ENCODE measurements at places on chromosomes 16 and 17. TPM values are rescaled to one million over a fixed set of nuclear protein-coding genes. Genes with fewer than 3 reads are reported as not detected.

- no peak for DNase-seq
Measured at GRCh38 chr17:28577466-28577824, 750 bp upstream of the ALDOC start.

DNA sequence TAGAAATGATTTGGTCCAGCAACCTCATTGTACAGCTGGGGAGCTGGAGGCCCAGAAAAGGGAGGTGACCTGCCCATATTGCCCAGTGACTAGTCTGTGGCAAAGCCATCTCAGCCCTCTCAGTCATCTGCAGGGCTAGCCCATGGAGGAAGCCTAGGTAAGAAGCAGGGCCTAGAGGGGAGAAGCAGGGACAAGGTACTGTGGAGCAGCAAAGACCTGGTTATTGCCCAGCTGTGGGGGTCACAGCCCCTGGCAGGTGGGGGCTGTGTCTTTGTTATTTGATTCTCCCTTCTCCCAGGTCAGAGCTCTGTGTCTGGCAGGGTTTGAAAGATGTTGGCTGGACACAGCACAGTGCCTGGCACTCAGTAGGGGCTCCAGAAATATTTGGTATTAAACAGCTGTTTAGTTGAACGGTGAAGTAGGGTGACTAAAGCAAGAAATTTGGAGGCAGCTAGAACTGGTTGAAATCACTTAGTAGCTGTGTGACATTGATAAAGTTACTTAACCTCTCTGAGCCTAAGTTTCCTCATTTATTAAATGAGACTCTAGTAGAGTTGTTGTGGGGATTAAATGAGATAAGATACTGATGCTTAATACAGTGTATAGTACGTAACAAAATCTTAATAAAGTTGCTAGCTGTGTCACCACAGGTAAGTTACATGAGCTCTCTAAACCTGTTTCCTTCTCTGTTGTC lies 17.3 kb downstream of the CCR7 start:
- DNase-seq: no peak

DNA sequence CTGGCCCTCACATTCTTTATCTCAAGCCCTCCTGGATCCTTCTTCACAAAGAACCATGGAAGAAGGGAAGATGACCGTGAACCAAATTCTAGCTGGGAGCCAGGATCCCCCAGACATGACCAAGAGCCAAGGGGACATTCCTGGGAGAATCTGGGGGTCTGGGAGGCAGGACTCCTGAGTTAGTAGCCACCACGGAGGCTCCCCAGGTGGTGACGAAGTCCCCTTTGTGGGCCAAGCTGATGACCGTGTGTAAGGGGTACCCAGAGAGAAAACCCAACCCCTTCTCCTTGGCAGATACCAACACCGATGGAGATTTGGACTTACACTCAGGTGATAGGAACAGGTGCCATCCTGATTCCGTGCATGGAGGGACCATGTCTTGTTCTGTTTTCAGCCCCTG lies 6.8 kb upstream of the GFAP start:
- no peak for DNase-seq

- DNase-seq: peak; percentile 12
Measured at GRCh38 chr16:17205279-17206211, 265.2 kb downstream of the XYLT1 start.

- DNase-seq: no peak
Measured at GRCh38 chr17:47304186-47304585, 19.6 kb upstream of the EFCAB13 start.

DNA sequence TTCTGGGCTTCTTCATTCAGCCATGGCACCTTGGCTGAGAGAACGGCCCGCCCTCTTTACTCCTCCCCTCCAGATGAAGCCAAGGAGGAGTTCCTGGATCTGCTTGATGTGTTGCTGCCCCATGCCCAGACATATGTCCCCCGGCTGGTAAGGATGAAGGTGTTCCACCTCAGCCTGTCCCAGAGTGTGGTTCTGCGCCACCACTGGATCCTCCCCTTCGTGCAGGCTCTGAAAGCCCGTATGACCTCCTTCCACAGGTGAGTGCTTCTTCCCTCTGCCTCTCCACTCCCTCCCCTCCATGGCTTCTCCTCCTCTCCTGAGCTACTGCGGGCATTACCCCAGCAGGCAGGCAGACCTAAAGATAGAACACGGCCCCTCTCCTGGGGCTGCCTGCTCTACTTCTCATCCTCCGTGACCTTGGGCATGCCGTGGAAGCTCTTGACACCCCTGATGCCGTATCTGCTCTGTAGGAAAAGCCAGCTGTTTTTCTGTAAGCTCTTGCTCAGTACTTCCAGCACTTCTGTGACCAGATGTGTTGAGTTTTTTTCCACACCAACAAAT lies 8.7 kb downstream of the USB1 start:
- DNase-seq: no peak

GRCh38 chr16:69939821-69940585 lies 11.1 kb upstream of the CLEC18A start:
- no peak for DNase-seq

DNA sequence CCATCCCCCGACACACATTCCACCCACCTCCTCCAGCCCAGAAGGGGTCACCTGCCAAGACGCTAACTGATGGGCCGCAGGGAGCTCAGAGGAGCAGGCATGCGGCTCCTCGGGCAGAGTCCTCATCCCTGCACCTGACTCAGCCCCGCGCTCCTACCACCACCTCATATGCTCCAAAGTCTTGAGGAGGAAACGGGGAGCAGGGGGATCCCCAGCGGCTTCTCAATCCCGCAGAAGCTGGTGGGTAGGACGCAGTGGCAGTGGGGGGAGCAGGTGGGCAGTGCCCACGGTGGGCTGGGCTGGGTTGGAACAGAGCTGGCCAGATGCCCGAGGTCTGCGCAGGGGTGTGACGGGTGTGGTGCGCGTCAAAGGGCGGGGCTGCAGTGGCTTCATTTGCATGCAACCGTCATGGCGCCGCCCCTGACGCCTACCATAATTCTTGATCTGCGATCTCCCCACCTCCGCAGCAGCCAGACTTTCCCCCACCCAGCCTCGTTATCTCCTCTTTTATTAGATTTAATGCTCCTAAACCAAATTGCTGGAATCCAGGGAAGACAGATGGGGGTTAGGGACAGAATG lies 39.0 kb upstream of the EMP2 start:
- peak; percentile 64 for DNase-seq

DNA sequence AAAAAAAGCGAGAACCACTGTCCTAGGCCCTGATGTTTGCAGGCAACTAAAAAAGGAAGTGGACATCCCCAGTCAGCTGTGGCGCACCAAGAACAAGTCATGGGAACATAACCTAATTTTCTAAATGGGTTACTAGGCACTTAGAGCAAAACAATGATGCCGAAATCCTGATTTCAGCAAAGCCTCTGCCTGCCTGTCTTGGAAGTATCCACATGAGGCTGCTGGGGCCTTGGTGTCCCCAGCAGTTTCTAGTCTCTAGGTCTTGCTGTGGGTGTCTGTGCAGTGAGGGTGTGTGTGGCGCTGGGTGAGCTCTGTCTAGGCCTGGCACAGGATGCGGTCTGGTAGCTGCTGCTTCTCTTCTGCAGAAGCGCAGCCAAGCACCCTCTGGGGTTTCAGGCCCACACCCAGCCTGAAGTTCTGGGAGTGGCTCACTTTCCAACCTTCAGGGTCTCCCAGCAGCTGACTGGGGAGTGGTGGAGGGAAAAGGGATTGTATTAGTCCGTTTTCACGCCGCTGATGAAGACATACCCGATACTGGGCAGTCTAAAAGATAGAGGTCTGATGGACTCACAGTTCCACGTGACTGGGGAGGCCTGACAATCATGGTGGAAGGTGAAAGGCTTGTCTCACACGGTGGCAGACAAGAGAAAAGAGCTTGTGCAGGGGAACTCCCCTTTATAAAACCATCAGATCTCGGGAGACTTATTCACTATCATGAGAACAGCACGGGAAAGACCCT lies 21.1 kb downstream of the STH start:
- no peak for DNase-seq

GRCh38 chr16:75139498-75139897 lies 8.8 kb upstream of the ZFP1 start:
- no peak for DNase-seq

DNA sequence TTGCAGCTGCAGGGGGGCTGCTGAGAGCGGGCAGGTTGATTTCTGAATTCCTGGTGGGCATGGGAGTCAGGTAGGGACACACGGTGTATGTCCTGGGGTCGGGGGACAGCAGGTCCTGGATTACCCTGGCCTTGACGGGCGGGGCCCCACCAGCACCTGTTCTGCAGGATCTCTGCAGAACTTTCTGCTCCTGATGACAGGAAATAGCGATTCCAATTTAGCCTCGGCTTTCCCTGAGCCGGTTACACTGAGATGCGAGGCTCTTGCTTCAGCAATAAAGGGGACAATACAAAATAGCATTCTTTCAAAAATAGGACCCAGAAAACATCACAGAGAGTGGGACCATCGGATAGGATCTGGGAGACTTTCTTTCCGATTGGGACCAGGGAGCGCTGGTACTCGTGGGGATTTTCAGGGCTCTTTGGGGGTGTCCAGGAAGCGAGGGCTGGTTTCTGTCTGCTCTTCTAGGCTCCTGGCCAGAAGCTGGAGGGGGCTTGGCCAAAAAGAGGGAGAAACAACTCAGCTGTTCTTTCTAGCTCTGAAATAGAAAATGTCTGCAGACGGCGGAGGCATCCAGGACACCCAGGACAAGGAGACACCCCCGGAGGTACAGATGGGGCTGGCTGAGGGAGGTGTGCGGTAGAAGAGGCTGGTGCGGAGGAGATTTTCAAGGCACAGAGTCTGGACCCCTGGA lies 642 bp downstream of the ZNF205 start:
- no peak for DNase-seq

DNA sequence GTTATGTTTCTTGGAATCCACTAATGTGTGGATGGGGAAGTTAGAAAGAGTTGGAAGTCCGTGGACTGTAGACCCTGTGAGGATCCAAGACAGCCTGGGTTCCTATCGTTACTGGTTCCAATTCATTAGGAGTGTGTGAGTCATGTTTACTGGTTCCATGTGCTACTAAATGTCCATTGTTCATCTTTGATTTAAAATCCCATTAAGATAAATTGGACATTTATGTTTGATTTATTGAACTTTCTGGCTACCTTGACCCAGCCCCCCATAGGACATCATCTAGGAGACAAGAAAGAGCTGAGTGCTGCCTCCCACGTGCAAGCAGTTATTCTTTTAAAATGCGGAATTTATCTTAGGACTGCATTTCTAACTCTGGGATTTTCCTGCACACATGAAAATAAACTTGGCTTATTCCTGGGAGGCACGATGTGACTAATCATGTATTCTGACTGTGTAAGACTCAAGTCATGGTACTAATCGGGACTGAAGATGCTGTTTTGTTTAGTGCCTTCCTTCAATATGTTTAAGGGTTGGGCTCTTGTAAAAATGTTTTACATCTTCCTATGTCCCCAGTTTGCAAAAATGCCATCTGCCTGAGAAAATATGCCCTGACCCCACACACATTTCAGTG lies 53.4 kb downstream of the RGS9 start:
- DNase-seq: no peak

GRCh38 chr17:79272666-79273219 lies 198.1 kb downstream of the ENGASE start:
- DNase-seq: no peak

- DNase-seq: peak; percentile 64
Measured at GRCh38 chr17:1769822-1770477, 8.1 kb downstream of the SERPINF1 start.

DNA sequence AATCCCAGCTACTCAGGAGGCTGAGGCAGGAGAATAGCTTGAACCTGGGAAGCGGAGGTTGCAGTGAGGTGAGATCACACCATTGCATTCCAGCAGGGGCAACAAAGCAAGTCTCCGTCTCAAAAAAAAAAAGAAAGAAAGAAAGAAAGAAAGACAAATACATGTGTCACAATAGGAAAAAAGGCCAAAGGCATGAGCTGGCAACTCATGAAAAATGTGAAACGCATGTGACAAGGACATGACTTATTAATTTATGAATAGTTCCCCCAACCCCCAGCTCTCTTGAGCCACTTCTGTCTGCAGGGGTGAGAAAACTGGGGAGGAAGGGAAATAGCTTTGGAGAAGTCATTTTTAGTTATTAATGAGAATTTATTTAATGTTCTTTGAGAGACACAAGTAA lies 120.6 kb downstream of the AIPL1 start:
- no peak for DNase-seq

DNA sequence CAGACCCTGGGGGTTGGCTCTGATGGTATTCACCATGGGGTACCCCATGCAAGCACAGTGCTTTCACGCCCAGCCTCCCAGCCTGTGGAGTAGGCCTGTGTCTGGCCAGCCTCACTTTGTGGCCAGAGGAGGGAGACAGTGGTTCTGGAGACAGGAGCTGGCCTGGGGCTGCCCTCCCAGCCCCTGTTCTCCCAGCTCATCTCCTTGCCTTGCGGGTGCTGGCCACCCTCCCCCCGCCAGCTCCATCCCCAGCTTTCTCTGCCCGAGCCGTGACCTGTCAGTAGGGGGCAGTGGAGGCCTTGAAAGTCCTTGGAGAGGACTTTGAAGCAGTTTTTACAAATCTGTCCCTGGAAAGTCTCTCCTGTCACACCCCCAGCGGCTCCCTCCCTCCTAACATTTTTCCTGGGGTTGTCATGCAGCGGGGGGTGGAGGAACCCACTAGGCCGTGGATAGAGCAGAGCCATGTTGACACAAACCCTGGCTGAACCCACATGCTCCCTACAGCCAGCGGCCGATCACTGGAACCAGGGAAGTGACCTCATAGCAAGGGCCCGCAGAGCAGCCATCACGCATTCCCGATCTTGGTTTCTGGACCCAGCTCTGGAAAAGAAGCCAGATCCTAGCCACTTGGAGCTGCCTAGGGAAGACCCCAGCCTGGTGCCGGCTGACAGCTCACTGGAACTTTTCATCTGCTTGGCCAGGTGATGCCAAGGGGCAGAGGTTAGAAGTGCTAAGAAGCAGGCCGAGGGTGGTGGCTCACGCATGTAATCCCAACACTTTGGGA lies 289.4 kb downstream of the SEC14L1 start:
- DNase-seq: peak; percentile 84

- DNase-seq: no peak
Measured at GRCh38 chr16:12011565-12011964, 35.0 kb downstream of the SNX29 start.

DNA sequence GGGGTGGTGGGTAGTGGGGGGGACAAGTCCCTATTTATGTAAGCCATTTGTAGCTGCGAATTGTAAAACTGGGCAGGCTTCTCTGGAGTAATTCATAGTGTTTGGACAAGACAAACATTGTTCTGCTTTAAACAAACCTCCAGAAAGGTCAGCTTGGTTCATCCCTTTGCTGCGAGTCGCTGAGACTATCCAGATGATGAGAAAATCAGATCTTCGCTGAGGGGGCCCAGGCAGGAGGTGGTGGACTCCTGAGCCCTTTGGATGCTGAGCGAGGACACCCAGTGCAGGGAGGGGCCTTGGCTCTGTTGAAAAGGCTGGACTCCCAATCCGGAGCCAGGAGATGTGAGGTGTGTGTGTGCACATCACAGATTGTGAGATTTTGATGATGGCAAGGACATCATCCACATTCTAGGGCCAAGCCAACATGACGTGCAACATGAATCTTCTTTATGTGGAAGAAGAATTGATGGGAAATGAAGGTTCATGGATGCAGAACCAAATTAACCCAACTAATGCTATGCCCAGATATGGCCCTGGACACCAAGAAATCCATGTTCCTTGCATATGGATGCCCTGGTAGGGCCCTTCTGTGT lies 15.0 kb upstream of the NTN1 start:
- DNase-seq: no peak

- no peak for DNase-seq
Measured at GRCh38 chr17:31811101-31811500, 47.9 kb downstream of the COPRS start.

The OR4D1 gene
- polyA plus RNA-seq: 0.01 TPM

The RNU2-1 gene
- polyA plus RNA-seq: not detected

The OMG gene
- 1.0 TPM for polyA plus RNA-seq

The IRX6 gene
- not detected for polyA plus RNA-seq

The DNASE1 gene
- 170 TPM for polyA plus RNA-seq

The C16orf96 gene
- polyA plus RNA-seq: 0.18 TPM

The SPNS3 gene
- polyA plus RNA-seq: 9.2 TPM

The KRTAP4-3 gene
- polyA plus RNA-seq: not detected

The SKAP1 gene
- polyA plus RNA-seq: 3.0 TPM

The SAMD14 gene
- polyA plus RNA-seq: 5.7 TPM

The TP53TG3 gene
- polyA plus RNA-seq: not detected

Data from large intestine (tissue), 12 donors.